ENCODE measurements at places on chromosomes 3 and 15.

GRCh38 chr3:64612916-64613526 is 74.8 kb downstream of the ADAMTS9 start:
- no peak for DNase-seq

GRCh38 chr3:43211681-43212080 is 74.7 kb upstream of the SNRK start:
- no peak for DNase-seq

GRCh38 chr3:52829906-52830463 is 487 bp downstream of the ITIH4 start:
- DNase-seq, result no peak

DNA sequence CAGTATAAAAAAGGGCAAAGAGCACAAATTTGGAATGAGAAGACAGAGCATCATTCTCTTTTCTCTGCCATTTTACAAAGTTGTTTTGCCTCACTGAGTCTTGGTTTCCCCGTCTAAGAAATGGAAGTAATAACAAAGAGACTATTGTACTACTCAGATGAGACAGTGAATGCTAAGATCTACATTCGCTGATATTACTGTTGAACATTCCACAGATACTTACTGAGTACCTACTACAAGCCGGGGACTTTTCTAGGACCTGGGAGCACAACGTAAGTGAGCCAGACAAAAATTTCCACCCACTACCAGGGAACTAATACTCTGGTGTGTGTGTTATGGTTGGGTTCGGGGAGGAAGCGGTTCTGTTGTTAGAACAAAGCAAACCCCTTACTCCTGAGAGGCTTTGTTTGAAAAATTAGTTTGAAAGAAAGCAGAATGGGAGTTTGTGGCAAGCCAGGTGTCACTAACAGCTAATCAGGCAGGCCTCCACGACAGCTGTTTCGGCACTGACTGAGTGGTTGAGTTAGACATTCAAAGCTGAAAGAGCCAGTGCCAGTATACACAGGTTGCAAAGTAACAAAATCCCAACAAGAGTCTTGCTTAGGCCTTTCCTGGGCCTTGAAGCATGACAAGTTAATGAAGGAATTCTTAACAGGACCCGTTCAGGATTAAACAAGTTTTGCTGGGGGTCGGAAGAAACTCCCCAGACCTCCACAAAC is 458.3 kb downstream of the EDEM1 start:
- no peak for DNase-seq

GRCh38 chr15:96047255-96047931 is 283.1 kb upstream of the NR2F2 start:
- no peak for DNase-seq

DNA sequence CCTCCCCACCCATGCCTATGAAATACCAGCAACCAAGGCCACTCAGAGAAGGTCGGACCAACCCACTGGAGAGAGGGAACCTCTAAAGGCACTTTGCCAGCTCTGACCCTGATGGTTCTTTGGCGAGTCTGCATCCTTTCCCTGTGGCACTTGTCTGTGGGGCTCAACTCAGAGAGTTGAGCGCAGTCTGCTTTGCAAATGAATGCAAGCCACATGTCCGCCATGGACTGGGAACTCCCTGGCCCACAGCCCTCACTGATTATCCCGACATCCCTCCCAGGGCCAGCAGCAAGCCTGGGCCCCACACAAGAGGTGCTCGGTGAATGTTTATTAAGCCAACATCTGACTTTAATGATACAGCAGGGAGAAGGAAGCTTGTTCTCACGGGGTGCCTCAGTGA is 55.5 kb upstream of the HES1 start:
- DNase-seq, result no peak

DNA sequence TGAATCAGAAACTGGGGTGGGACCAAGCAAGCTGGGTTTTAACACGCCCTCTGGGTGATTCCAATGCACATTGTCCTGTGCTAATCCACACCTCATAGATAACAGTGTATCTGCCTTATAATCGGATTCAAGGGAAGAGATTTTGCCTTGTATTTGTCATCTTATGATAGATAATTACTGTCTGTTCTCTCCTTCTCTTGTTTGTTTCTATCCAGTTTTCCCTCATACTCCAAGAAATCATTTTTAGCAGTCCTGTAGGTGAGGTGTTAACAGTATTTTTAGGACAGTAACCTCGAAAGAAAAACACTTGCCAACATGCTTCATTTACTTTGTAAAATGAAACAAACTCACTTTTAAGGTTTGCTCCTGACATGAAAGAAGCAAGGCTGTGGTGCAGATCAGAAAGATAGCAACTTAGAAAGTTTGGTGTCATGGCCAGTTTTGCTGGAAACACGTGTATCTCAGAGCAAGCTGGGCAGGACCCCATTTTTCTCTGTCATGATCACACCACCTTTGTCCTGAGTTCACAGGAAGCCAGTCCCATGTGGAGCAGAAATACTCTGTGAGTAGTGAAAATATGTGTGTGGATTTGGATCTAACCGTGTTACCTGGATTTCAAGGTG is 72.6 kb downstream of the TRAK1 start:
- no peak for DNase-seq

DNA sequence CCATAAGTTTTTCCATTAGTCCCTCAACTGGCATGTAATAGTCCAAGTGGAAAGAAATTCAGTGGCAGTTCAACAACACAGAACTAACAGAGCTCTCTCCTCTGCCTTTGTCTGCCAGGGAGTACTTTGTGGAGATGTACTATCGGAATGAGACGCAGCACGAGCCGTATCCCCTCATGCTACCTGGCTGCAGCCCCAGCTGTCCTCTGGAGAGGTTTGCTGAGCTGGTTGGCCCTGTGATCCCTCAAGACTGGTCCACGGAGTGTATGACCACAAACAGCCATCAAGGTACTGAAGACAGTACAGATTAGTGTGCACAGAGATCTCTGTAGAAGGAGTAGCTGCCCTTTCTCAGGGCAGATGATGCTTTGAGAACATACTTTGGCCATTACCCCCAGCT is 39.4 kb downstream of the ACP3 start:
- DNase-seq, result no peak

GRCh38 chr3:57696801-57697321 is 4.0 kb upstream of the DENND6A start:
- DNase-seq, result no peak

DNA sequence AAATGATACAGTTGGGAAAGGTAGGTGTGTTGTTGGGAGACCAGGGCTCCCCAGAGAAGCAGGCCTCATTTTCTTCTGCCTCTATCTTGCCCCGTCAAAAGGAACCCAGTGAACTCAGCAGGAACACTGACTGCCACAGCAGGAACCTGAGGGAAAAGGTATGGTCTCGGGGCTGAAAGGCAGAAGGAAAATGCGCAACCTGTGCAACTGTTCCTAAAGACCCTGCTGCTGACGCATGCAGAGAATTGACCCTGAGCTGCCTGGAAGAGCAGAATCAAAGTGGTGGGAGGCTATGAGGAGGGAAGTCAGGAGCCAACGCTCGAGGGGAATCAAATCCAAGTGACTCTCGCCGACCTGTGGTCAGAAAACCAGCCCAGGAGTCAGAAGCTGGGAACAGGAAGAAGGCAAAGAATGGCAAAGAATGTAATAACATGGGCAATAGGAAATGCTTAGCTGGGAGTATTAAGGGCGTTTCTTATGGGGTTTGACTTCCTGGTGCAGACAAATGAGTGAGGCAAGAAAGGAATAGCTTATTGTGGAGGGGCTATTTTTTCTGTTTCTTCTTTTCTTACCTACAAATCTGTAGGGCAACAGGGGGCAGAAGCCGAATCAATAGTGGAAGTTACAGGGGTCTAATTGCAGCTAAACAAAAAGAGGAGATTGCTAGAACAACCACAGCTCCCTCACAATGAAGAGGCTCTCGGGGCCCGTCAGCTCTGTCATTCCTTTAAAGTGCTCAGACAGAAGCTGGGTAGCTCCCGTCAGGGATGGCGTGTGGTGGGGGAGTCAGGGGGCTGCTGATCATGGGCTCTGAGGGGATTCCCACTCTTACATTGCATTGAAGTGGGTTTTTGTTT is 65.4 kb upstream of the DLG1 start:
- DNase-seq, result no peak

DNA sequence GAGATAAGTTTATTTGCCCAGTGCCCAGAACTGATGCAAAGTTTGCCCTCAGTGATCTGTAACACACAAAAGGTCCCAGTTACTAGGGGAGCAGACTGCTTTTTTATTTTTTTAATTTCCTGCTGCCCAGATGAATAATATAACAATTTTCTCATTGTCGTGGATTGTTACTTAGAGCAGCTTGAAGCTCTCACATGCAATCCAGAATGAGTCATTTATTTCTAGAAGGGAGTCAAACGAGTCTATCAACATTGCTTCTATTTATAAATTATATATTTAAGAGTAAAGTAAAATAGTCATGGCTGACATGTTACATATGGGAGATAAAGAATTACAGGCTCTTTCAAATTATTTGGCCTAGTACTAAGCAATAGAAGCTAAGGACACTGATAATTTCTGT is 41.3 kb downstream of the MEIS2 start:
- no peak for DNase-seq

DNA sequence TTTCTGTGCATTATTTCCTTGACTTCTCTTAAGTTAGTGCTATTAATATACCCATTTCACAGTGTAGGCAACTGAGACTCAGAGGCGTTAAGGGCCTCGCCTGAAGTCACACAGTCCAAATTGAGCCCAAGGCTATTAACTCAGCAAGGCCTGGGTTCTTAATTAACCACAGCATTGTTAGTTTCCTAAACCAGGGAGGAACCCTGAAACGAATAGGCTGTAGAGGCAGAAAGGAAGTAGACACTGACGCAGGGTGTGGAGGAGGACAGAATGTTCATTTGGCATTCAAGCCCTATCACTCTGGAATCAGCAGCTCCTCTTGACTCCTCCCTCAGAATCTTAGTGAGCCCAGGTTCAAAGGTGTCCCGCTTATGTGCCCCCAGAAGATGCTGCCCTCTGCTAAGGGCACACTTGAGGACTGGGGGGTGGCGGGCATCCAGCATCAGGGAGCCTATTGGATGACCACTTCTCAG is 13.9 kb downstream of the ARHGEF3 start:
- DNase-seq, result no peak

DNA sequence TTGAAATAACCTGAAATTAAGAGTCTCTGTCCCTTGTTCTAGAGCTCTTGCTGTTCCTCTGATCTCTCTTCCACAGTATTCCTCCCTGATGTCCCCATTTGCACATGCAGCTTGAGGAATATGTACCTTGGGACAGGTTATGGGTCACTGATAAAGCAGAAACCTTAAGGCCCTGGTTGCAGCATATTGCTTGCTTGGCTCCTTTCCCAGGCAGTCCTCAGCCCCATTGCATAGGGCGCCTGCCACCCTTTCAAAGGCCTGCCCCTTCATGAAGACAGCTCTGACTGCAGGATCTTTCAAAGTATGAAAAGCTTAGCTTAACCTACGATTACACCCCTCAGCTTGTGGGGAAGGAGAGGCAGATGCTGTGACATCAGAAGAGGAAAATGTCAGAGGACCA is 51.6 kb downstream of the WDR76 start:
- no peak for DNase-seq

GRCh38 chr3:104578558-104578957 is 788.2 kb upstream of the ALCAM start:
- DNase-seq, result no peak

- no peak for DNase-seq
These were observed 305.9 kb upstream of the ARRDC4 start for GRCh38 chr15:97654481-97655076.

GRCh38 chr3:49158103-49158709 is 7.9 kb downstream of the CCDC71 start:
- DNase-seq, result peak; percentile 40

GRCh38 chr3:31927811-31928210 is 53.3 kb downstream of the OSBPL10 start:
- no peak for DNase-seq

DNA sequence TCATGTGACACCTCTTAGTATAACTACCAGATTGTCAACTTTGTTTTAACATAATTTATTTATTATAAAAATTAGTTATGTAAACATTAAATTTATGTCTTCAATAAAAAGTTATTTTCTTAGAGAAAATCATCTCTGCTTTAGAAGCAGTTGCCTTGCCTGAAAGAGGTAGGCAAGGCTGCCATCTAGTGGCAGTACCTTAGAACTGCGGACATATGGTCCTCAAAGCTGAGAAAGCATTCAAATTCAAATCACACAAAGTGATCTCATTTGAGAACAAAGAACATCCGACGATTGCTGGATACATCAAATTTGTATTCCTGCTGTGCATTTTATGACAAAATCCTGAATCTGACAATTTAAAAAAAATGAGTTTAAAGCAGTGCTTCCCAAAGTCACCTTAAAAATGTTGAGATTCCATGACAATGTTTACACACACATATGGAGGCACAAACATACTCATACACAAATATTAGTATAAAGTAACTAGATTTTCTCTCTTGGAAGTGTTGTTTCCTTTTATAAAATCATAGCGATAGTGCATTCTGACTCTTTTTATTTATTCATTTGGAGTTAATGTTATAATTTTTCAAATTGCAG is 617.4 kb downstream of the CADM2 start:
- peak; percentile 67 for DNase-seq

- no peak for DNase-seq
These were observed 8.8 kb downstream of the STARD9 start for GRCh38 chr15:42584031-42584765.

- DNase-seq, result no peak
These were observed 137.5 kb downstream of the XXYLT1 start for GRCh38 chr3:195133462-195133861.

- DNase-seq, result peak; percentile 5
These were observed 81.7 kb upstream of the NPHP3 start for GRCh38 chr3:132803889-132804288.

GRCh38 chr15:64152507-64153387 is 1.2 kb downstream of the SNX22 start:
- DNase-seq, result no peak

DNA sequence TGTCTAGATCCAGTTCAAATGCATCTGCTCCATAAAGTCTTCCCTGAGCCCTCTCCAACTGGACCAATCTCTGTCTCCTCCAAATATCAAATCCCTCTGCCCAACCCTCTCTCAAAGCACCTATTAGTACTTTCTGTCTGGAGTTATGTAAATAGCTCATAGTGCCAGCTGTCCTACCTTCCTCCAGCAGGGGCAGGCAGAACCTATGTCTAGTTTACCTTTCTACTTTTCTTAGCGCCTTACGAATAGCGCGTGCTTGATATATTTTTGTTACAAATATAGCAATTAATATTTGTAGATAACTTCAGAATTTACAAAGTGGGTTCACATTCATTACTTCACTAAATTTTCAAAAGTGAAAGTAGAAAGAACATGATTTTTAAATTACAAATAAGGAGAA is 14.0 kb upstream of the CCDC80 start:
- no peak for DNase-seq

DNA sequence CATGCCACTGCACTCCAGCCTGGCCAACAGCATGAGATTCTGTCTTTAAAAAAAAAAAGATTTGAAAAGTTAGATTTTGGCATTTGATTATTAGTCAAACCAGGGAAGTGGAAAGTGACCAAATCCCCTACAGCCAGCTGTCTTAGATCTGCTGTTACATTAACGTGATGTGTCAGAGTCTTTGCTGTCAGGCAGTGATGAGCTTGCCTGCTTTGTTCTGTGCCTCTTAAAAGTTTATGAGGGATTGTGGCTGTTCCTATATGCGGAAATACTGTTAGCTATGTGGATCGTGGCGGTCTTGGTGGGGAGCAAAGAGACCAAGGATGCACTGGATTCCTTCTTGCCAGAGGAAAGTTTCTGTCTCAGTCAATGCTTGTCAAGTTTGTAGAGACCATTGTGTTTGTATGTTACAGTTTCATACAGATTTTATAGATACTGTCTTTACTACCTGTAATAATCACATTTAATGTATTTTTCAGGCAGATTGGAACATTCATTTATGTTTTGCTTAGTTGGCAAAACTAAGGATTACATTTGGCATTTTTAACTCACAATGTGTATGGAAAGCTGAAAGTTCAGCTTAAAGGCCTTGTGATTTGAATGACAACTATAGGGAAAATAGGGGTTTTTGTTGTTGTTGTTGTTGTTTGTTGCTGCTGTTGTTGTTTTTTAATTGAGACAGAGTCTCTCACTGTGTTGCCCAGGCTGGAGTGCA is 137.4 kb downstream of the VPS8 start:
- DNase-seq, result no peak
